ENCODE measurements at places on chromosomes 2 and 18. TPM values are rescaled to one million over a fixed set of nuclear protein-coding genes. Genes with fewer than 3 reads are reported as not detected.
A peak's percentile ranks its signal among the peaks of the same experiment; 100 is the strongest.

GRCh38 chr2:13255485-13255884 lies 538.7 kb downstream of the TRIB2 start:
- DNase-seq = no peak

Gene RIT2
- total RNA-seq = not detected

DNA sequence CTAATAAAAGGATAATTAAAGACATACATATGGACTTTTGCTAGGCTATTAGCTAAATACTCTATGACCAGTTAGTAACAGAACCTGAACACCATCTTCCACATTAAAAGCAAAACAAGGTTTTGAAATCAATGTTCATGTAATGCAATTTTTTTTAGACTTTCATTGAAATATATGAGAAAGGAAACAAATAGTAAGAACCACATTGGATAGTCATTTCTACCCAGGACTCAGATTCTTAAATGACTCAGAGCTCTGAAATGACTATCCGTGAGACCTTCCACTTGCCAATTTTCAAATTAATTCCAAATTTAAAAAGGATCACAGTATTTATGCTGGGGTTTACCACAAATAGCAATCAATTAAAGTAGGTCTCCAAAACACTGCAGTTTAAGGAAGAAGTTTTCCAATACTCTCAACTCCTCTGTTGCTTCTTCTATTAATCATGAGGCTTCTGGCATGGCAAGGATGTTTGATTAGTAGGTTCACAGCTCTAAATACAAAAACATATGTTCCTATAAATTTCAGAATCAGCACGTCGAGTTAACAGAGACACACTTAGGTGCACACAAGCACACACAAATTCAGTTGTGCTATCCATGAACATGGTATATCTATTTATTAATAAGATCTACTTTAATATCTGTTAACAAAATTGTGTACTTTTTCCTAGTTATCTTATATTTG lies 841.0 kb downstream of the RNF144A start:
- DNase-seq = peak; percentile 4

- no peak for DNase-seq
Measured at GRCh38 chr2:127355407-127356008, 32.3 kb downstream of the MAP3K2 start.

DNA sequence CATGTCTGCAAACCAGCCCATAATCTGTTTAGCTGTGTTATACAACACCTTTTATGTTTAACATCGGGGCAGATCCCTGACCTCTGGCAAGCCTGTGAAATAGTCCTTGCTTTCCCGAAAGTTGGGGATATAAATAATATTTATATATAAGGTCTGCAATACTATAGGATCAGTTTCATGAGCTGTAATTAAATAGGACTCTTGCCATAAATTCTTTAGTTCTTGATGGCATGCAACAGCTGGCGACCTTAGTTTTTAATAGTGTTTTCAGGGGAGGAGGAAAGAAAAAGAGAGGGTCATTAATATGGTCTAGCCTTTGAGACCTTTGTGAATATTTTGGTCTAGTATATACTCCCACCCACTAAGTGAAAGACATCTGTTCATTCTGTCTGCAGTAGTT lies 166.5 kb downstream of the MTX2 start:
- DNase-seq = no peak

DNA sequence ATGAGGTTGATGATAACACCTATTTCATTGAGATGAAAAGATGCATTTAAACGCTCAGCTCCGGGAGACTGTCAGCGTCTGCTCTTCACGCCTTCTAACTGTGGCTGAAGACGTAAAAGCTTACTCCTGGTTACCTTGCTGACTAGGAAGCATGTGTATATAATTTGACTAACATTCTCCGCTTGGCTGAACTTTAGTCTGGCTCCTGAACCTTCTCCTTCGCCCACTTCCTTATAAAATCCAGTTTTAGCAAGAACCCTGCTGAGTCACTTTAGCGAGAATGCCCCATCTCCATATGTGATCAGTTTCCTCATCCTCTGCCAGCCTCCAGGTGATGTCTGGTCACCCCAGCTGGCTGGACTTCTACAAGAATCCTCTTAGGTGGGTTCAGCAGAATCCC lies 12.7 kb upstream of the CREG2 start:
- peak; percentile 67 for DNase-seq

- no peak for DNase-seq
Measured at GRCh38 chr2:158922601-158923000, 45.8 kb upstream of the TANC1 start.

Gene ALPI
- not detected for total RNA-seq
